ENCODE measurements at places on chromosomes 16 and 17.

GRCh38 chr16:49827805-49828438 is 28.0 kb downstream of the ZNF423 start:
- no peak for DNase-seq

GRCh38 chr17:36980280-36980761 is 31.6 kb downstream of the AATF start:
- peak; percentile 43 for DNase-seq

- DNase-seq, result no peak
Observed at GRCh38 chr17:74185571-74186185, 17.8 kb upstream of the RPL38 start.

GRCh38 chr17:62720126-62720850 is 87.8 kb downstream of the MARCHF10 start:
- DNase-seq, result no peak

DNA sequence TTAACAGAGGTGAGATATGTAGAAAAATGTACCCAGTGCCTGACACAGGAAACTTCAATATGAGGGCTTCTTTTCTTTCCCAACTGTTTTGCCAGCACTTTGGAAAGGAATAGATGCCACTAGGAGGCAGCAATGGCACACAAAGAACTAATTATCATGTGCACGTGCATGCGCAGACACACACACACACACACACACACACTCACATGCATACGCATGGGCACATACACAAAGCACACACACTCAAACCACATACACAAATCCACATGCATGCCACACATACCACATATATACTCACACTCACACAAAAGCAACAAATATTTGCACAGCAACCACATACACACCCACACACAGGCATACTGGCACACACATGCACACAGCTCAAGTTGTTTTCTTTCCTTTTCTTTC is 8.8 kb upstream of the CEP112 start:
- peak; percentile 77 for DNase-seq

- no peak for DNase-seq
Observed at GRCh38 chr17:69164206-69164605, 22.5 kb upstream of the ABCA6 start.

DNA sequence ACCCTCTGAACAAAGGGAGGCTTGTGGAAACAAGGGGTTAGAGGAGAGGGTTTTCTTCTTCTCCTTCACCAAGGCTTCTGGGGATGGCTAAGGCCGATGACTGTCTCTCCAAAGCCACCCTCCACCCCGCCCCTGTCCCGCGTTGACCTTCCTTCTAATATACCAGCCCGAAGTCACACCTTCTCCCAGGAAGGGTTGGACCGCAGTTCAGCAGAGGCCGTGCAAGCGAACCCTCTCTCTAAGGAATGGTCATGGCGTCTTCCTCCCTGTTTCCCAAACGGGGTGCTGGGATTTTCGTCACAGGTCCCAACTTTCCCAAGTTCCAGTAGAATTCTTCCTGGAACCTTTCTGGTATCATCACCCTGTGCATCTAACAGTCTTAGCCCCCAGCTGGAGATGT is 49.4 kb downstream of the FZD2 start:
- no peak for DNase-seq

DNA sequence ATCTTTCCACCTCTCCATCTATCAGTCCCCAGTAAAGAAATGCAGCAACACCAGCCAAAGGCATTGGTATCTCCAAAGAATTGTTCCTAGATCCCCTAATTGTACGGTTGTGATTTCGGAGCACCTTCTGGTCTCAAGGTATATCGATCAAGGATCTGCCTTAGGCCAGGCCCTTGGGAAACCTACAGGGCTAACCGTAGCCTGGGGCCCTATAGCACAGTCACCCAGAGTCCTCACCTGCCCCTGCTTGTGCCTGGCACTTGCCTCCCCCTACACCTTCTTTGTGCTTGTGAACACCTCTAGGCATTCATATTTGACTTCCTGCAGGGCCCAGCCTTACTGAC is 16.8 kb upstream of the AURKB start:
- DNase-seq, result no peak

- DNase-seq, result no peak
Observed at GRCh38 chr17:75478508-75478907, 22.1 kb downstream of the TMEM94 start.

GRCh38 chr17:32342603-32343325 is 791 bp upstream of the C17orf75 start:
- no peak for DNase-seq

DNA sequence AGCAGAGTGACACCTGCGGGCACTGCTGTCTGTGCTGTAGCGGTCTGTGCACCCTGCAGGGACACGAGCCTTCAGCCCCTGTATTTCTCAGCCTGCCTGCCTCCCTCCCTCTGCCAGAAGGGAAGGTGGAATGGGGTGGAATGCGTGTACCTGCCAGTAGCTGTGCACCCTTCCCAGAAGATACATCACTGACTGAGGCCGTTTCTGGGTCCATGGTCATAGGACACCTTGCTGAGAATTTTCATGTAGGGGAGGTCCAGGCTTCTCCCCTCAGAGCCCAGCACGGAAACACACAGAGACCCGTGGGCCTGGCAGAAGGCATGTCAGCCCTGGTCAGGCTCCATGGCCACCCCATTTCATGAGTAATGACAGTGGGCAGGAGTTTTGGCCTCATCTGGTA is 16.5 kb downstream of the DBNDD1 start:
- DNase-seq, result no peak

DNA sequence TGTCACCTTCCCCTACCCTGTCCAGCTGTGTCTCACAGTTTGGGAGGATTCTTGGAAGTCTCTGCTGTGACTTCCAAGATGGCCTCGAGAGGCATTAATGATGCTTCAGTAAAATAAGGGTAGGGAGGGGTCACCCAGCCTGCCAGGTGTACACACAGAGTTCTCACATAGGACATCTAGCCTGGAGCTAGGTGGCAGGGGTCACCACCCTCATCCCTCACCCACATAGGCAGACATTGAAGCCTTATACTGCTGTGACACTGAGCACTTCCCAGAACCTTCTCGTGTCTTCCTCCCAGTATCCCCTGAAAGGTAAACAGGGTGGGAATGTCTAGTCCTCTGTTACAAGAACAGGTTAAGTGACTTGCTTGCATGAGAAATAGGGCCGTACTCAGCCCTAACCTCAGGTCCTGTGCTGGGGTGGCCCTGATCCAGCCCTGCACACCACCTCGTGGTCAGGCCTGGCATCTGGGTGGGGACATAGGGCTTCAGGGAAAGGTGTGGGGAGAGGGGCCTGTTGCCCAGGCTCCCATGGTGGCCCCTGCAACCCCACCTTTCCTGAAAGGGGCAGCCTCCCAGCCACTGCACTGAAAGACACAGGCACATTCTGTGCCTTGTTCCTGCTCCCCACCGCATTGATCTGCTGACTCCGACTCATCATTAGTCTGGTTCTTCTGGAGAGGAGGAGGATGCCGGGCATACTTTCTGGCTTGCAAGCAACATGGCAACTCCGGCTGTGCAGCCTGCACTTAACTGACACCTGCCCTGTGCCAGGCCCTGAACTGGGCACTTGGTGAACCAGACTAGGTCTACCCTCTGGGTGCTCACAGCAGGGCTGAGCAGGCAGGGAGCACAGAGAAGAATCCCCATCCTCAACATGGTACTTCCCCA is 3.6 kb upstream of the MMP15 start:
- DNase-seq, result peak; percentile 71

DNA sequence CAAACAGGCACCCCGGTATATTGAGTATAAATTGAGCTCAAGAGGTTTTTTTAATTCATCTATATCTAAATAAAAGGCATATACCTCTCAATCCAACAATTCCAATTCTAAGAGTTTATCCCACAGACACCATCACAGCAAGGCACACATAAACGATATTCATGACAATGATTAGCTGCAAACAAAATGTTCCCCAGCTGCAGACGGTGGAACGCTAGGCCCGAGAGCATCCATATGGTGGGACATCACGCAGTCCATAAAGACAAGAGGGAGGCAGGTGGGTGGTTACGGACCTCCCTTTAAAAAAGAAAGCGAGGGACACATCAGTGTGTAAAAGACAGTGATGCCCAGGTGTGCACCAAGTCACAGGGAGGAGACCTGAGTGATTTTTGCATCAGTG is 28.1 kb downstream of the MEAK7 start:
- DNase-seq, result no peak

GRCh38 chr17:76969598-76970172 is 101.5 kb downstream of the MGAT5B start:
- DNase-seq, result no peak

- no peak for DNase-seq
Observed at GRCh38 chr16:2213817-2214718, 572 bp downstream of the PGP start.

DNA sequence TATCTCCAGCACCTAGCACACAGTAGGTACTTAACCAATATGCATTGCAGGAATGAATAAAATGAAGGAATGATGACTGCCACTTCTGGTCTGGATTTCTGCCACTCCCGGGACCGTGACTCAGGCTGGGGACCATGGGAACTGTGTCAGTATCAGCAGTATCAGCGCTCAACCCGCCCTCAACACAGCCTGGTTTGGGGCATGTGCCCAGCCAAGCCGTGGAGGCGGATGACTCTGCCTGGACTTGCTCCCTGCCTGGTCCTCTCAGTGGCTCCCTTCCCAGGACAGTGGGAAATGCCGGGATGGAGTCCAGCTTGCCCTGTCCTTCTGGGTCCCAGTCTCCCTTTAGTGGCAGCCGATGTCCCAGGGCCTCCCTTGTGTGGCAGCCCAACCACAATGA is 55.1 kb downstream of the SRCIN1 start:
- peak; percentile 75 for DNase-seq

DNA sequence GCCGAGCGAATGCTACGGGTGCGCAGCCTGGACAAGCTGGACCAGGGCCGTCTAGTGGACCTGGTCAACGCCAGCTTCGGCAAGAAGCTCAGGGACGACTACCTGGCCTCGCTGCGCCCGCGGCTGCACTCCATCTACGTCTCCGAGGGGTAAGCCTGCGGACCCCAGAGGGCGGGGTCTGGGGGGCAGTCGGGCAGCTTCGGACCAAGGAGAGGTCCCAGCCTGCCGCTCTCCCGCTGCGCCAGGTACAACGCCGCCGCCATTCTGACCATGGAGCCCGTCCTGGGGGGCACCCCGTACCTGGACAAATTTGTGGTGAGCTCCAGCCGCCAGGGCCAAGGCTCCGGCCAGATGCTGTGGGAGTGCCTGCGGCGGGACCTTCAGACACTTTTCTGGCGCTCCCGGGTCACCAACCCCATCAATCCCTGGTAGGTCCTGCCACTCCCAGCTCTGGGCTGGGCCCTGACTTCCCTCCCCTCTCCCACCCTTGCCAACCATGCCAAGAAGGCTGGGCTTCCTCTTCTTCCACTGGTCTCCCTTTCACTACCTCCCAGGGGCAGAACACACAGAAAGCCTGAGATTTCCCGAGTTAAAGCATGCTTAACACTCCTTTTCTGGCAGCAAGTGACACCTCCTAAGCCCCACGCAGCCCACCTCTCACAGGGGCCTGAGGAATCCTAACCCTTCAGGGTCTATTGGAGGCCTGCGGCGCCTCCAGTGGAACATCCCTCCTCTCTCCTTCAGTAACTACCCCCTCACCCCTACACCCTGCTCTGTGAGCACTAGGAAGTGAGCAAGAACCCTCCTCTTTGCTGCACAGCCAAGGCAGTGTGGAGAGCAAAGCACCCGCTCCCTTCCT is 3.2 kb downstream of the NAGS start:
- peak; percentile 54 for DNase-seq

DNA sequence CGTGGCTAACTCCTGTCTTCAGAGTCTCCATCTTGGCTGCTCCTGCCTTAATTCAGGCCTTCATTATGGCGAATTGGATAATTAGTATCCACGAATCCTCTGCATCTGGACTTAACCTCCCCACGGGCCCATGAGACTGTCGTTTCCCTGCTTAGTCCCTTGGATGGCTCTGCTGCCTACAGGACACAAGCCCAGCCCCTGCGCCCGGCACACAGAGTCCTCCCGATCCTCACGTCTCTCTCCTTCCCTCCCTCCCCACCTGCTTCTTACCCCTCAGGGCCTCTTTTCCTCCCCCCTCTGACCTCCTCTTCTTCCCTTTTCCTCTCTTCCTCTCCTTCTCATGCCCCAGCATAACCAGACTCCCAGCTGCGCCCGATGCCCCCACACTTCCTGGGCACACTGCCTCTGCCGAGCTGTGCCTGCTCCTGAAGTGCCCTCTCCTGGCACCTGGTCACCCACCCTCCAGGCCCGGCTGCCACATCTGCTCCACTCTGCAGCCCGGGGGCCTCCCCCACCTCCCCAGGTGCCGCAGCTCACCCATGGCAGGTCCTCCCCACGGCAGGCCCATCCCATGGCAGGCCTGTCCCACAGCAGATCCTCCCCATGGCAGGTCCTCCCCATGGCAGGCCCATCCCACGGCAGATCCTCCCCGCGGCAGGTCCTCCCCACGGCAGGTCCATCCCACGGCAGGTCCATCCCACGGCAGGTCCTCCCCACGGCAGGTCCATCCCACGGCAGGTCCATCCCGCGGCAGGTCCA is 45.9 kb downstream of the RPH3AL start:
- DNase-seq, result no peak

DNA sequence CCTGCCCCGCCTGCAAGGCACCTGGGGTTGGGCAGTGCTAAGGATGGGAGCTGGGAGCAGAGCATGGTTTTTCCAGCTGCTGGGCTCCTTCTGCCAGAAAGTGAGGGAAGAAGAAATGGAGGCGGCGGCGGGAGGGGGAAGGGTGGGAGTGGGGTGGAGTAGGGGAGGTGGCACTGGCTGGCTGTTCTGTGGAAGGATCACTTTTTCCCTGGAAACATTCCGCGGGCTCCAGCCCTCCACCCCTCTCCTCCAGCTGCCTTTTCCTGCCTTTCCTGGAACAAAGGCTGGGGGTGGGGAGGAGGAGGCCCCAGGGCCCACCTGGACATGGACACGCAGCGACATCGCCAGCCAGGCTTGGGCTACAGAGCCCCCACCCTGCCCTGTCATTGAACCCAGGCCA is 41.1 kb downstream of the CFAP20 start:
- no peak for DNase-seq

- peak; percentile 60 for DNase-seq
Observed at GRCh38 chr17:29617481-29618271, 5.0 kb downstream of the CORO6 start.

DNA sequence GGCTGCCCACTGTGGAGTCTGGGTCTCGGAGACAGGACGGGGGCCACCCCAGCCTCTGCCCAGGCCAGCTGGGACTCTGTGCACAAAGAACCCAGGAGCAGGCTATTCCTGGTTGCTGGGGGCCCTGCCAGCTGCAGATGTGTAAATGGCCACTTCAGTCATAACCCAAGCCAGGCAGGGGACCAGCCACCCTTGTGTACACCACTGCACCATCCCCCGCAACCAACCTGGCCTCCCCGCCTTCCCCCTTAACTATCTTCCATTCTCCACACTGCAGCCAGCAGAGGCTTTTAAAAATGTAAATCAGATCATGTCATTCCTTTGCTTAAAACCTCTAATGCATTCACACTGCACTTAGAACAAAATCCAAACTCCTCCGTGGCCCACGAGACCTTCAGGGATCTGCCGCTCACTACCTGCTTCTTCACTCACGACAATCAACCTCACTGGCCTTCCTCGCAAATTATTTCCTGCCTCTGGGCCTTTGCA is 28.3 kb downstream of the RTN4RL1 start:
- no peak for DNase-seq

- peak; percentile 87 for DNase-seq
Observed at GRCh38 chr17:38428112-38428642, at the start of gene ARHGAP23. TSS of gene ARHGAP23 (plus strand) at chr17:38428464. CDS start at chr17:38428486, 22 bp downstream.

- no peak for DNase-seq
Observed at GRCh38 chr16:78175287-78175686, 75.8 kb downstream of the WWOX start.

- peak; percentile 22 for DNase-seq
Observed at GRCh38 chr16:81424771-81425170, 19.8 kb upstream of the CMIP start.
